ENCODE measurements at places on chromosomes 11 and 22.

GRCh38 chr22:25680956-25681355 lies 61.0 kb upstream of the MYO18B start:
- no peak for DNase-seq

DNA sequence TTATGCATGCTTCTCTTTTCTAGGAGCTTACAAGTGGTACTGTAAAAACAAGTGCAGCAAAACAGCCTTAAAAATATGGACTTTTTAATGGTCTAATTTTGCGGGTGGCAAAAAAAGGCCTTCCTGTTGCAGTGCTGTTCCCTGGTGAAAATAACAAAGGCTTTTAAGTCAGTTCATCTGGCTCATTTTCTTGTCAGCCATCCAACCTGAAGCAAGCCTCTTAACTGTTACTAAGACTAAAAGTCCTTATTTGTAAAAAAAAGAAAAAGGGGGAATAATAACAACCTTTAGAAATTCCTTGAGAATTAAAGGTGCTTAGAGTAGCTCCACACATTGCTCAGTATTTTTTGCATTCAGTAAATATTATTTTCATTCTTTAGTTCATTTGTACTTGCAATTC lies 200.5 kb upstream of the CHORDC1 start:
- no peak for DNase-seq

GRCh38 chr11:70614034-70614681 lies 215.8 kb downstream of the CTTN start:
- DNase-seq: no peak

DNA sequence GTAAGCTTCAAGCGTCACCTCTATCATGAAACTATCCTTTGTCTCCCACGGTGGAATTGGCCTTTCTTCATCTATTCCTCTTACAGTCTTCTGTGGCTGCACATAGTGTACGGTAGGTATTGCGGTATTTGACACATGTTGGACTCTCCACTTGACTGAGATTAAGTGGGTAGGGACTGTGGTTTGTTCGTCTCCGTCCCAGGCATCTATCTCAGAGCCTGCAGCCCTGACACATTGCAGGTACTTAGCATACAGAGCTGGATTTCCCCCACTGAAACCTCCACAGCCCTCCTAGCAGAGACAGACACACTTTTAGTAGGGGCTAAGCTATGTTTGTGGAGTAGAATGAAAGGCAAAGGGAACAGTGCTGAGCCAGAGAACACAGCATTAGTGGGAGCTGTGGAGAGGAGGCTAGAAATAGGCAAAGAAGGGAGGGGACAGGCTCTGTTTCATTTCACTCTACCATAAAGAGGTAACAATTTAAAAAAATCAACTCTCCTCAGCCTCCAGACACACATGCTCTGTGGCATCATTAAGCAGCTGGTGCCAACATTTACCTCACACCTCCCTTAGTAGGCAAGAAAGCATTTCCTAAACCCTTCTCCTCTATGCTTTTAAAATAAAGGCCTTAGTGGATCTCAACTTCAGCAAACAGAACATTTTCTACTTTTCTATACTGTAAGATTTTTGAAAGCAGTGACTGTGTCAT lies 277.5 kb downstream of the KIRREL3 start:
- DNase-seq: no peak

- no peak for DNase-seq
These were observed 50.7 kb downstream of the CSF2RB start for GRCh38 chr22:36964106-36964505.

- peak; percentile 56 for DNase-seq
These were observed 907 bp upstream of the PHLDA2 start for GRCh38 chr11:2929950-2930703.

- DNase-seq: no peak
These were observed 326.0 kb downstream of the RAB38 start for GRCh38 chr11:87849216-87849615.

DNA sequence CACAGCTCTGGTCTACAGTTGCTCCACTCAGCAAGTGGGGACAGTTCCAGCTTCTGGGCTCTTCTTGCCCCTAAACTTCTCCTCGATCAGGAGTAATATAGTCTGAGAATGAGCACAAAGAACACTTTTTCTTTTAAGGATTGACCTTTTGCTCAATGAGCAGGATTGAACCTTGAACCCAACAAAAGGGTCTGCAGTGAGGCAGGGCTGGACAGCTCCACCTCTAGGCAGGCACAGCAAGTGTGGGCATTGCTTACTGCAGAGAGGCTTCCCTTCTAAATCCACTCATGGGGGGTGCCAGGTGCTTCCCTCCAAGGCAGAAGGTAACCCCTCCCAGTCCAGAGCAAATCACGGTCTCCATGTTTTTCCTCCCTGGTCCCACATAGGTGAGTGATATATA lies 279.5 kb downstream of the ST3GAL4 start:
- DNase-seq: no peak

DNA sequence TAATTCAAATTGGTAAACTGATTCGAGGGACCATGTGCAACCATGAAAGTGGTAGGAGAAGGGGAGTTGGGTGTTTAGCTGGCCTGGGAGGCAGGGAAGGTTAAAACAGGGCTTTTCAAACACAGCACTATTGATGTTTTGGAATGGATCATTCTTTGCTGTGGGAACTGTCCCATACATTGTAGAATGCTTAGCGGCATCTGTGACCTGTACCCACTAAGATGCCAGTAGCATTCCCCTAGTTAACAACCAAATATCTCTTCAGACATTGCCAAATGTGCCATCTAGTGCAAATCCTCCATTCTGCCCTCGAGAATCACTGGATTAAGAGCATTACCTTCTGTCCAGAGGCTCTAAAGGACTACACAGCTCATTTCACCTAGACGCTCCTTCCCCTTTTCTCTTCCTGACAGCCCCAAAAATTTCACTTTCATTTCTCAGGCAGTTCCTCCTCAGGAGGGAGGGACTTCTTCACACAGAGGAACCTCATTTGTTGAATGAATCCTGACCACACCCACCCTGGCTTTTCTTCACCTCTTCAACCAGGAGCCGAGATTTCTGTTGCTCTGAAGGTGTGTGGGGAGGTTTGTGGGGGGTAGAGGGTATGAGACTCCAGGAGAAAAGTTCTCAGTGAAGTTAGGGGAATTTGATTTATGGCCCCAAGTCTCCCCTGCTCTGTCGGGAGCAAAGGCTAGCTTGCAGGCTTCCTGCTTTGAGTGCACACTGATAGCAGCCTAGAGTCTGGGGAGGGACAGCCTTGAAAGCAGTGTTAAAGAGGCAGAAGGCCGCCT lies at the start of gene TRIM34:
TRIM34 (plus strand) TSS at position 513 of the 791 bp plus-strand sequence. CDS start 7,331 bp downstream, outside the sequence.
- peak; percentile 88 for DNase-seq

DNA sequence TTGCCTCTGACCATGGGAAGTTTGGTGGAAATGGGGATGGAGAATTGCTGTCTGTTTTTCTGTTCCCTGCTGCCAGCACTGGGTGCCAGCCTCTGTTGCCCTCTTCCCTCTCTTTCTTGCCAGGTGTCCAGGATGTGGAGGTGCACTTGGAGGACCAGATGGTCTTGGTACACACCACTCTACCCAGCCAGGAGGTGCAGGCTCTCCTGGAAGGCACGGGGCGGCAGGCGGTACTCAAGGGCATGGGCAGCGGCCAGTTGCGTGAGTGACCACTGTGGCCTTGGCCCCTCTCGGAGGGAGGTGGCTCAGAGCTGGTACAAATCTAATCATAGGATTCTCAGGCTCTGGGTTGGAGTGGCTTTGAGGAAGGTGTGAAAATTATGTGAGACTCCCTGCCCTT lies 6.0 kb downstream of the CCS start:
- no peak for DNase-seq

GRCh38 chr11:27934830-27935145 lies 173.2 kb downstream of the KIF18A start:
- DNase-seq: no peak

DNA sequence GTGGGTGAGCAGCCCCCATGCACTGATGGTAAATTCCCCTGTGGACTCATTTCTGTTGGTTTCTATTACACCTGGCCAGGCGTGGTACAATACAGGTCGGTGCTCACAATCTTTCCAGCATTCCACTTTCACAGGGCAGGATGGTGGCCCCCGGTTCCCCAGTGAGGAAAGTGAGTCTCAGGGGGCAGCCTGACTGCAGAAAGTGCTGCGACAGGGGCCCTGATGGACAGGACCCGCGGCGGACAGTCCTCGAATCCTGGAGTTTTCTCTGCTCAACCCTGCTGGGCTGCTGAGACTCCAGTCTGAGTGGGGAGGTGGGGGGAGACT lies 3.1 kb upstream of the PGGHG start:
- no peak for DNase-seq

DNA sequence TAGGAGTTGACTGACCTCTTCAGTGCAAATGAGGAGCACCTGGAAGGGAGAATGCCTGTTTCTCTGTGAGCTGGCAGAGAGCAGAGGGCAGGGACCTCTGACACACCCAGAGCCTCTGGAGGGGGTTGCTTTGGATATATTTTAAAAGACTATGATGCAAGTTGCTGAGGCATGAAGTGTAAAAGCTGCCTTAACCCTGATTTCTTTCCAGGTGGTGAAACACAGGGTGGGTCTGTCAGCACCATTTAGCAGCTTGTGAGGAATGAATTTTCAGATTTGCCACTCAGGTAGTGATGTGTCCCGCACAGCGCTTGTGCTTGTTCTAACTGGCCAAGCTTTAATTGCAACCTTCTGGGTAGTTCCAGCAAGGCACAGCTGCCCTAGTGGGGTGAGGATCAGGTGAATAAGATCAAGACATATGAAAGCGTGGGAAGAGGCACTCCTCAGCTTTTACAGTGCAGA lies 90.2 kb downstream of the SWAP70 start:
- peak; percentile 48 for DNase-seq

GRCh38 chr11:61087426-61088119 lies 14.7 kb upstream of the CD5 start:
- peak; percentile 10 for DNase-seq

- DNase-seq: no peak
These were observed 76.8 kb upstream of the CREB3L1 start for GRCh38 chr11:46200537-46201281.

DNA sequence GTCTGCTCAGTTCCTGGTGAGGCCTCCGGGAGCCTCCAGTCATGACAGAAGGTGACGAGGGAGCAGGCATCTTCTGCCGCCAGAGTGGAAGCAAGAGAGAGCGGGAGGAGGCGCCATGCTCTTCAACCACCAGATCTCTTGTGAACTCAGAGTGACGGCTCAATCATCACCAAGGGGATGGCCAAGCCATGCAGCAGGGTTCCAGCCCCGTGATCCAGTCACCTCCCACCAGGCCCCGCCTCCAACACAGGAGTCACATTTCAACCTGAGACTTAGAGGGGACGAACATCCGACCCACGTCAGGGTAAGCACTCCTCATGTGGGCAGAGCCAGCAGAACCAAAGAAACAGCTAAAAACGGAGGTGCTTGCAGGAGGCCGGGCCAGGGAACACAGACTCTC lies 1470.5 kb downstream of the BRD1 start:
- DNase-seq: no peak

- no peak for DNase-seq
These were observed 67.7 kb downstream of the DCDC1 start for GRCh38 chr11:31301549-31302510.

- no peak for DNase-seq
These were observed 49.5 kb downstream of the LMO2 start for GRCh38 chr11:33842236-33842915.

GRCh38 chr22:19630614-19631013 lies 83.7 kb upstream of the SEPTIN5 start:
- DNase-seq: no peak

- DNase-seq: no peak
These were observed 1.5 kb downstream of the CEP295 start for GRCh38 chr11:93663021-93663420.

GRCh38 chr11:95241681-95242081 lies 10.7 kb upstream of the SESN3 start:
- peak; percentile 40 for DNase-seq

DNA sequence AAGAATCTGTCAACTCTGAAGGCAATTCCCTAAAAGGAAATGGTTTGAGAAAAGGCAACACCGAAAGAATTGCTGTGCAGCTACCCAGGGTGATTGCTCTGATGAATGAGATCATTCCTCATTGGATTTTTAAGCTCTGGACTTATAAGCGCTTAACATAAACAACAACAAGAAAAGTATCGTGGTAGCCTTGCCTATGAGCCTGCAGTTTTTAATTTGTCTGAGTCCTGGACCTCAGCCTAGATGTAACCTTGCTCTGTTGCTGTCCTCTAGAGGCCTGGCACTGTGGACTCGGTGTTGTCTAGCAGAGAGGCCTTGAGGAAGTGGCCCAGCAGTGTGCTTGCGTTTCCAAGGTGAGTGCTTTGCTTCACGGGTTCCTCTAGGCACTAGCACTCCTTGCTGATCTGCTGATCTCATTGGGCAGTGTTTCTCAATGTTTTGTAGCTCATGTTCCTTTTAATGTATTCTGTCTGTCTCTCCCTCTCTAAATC lies 20.4 kb downstream of the CCDC81 start:
- DNase-seq: no peak

- no peak for DNase-seq
These were observed 10.5 kb downstream of the CTSC start for GRCh38 chr11:88327061-88327460.

GRCh38 chr22:48739348-48740085 lies 1088.2 kb downstream of the BRD1 start:
- DNase-seq: no peak

GRCh38 chr11:26909991-26910591 lies 83.8 kb upstream of the FIBIN start:
- no peak for DNase-seq

DNA sequence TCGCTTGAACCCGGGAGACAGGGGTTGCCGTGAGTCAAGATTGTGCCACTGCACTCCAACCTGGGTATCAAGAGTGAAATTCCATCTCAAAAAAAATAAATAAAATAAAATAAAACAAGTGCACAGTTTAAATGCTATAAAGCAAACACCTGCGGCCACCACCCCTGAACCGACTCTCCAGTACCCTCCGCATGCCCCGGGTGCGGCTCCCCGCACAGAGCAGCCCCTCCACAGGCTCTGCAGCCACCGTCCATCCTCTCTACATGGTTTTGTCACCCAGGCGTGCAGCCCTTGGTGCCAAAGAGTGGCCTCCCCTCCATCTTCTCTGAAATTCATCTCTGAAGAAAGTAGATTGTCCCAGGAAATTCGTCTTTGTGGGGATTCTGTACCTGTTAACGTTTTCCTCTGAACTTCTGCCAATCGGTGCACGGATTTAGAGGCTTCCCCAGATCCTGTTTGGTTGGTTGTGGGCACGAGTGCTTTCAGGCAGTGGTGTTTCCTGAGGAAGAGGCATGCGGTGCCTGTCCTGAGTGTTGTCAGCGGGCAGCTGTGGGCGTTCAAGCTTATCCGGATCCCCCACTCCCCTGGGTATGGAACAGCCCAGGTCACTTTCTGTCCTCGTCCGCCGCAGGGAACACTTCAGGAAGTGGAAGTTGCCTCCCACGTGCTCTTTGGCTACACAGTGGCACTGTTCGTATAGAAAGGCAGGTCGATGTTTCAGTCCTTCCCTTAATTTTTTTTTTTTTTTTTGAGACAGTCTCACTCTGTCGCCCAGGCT lies 4.1 kb downstream of the MIOX start:
- DNase-seq: peak; percentile 33

DNA sequence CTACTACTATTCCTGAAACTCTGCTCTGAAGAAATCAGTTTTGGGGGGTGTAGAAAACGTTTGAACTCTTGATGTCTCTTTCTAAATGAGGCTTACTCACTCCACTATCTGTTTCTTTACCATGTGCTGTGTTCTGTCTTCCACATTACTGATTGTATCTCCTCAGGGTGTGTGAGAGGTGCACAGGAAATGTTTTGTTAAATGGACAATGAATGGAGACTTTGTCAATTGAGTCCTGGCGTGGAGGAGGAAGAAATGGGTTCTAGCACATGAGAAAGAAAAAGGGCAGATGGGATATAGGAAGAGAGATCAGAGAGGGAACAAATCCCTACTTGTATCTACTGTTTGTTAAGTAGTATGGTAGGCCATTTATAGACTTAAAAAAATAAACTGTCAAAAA lies 577.1 kb upstream of the CCDC90B start:
- no peak for DNase-seq

GRCh38 chr22:38468443-38469305 lies 778 bp downstream of the KDELR3 start:
- no peak for DNase-seq

Data from B cell (primary cell).